Activated T-helper 17 cell treated with anti-CD3 and anti-CD28 coated beads, Interleukin-2, amount 50 U/mL, for 72 hours (primary cell): ENCODE measurements at places on chromosomes 12 and 14. TPM values are rescaled to one million over a fixed set of nuclear protein-coding genes. Genes with fewer than 3 reads are reported as not detected.

KRT2 gene
- not detected for total RNA-seq

KRT4 gene
- not detected for total RNA-seq

TMEM263 gene
- 40.9 TPM for total RNA-seq

ASCL1 gene
- total RNA-seq: not detected

CRACR2A gene
- 39.4 TPM for total RNA-seq

LIN7A gene
- not detected for total RNA-seq

ARMH4 gene
- total RNA-seq: not detected

HOXC5 gene
- not detected for total RNA-seq

CAPZA3 gene
- not detected for total RNA-seq

RNFT2 gene
- 23.6 TPM for total RNA-seq

DNA sequence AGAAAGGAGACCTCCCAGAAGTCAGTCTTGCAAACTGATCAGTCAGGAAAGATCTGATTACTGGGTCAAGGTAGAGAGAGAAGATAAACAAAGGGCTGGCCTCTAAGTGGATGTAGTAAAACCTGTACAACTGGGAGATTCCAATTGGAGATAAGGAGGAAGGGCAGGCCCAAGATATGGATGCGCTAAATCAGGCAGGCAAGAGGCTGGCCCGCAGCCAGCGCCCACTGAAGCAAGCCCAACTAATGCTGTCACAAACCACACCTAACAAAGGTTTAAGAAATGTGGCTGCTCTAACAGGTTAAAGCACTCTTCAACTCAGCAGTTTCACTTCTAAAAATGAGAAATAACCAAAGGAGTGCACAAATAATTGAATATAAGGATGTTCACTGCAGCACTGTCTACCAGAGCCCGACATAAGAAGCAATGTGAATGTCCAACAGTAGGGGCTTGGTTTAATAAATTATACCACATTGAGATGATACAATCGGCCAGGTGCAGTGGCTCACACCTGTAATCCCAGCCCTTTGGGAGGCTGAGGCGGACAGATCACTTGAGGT lies 4.7 kb downstream of the GLTP start:
- ATAC-seq: no peak

GRCh38 chr12:6688543-6688998 lies 604 bp downstream of the ZNF384 start:
- no peak for ATAC-seq

DNA sequence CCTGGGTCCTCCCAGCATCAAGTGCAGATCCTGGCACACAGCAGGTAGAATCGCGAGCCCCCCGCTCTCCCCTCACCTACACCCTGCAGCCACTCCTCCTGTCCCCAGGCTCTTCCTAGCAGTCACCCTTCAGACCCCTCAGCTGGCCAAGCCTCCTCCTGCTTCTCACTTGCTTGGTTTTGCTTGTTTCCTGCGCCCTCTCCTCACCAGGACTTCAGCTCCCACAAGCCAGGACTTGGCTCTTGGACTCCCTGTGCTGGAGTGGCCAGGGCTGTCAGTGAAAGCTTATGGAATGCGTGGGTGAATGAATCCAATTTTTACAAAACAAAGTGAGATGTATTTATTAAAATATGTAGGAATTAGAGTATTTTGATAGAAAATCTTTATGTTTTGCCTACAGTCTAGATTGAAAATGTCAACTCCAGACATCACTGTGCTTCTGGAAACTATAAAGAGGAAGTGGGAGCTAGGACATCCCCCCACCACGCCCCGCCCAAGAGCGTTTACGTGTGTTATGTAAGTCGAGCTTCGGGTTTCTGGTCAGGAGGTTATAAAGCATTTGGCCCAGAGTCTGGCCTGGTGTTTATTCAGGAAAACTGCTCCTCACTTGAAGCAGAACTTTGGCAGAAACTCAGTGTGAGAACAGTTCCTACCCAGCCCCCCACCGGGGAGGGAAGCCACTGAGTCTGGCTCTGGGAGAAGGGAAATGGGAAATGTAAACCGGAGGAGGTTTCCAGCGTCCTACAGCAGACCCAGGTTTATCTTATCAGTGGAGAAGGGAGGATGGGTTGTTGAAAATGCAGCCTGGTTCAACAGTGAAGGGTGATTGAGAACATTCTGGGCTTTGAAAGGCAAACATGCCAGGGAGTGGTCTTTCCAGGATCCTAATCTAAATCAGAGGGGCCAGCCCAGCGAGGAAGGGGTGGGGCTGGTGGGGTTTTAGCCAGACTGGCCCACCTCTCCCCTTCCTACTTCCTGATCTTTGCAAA lies 8.8 kb downstream of the ALDH2 start:
- no peak for ATAC-seq

- no peak for ATAC-seq
These were observed 18.2 kb upstream of the FIGNL2 start for GRCh38 chr12:51866762-51867161.

DNA sequence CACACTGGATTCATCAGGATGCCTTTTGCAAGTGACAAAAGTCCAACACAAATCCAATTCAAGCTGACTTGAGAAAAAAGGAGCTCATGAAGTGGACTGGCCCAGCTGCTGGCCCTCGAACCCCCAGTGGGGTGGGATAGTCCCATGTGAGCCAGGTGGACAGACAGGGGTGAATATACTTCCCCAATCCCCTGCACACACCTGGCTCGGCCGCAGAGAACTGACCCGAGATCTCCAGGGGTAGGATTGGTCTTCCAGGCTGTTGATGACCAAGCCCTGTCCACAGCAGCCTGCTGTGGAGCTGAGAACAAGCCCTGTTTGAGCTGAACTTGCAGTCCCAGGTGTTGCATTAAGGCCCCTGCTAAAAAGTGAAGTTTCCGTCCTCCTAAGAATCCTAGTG lies 56.2 kb downstream of the TPCN1 start:
- no peak for ATAC-seq

GRCh38 chr12:80017261-80017870 lies 82.0 kb upstream of the OTOGL start:
- ATAC-seq: no peak

GRCh38 chr14:68789821-68790643 lies 2.8 kb downstream of the ZFP36L1 start:
- no peak for ATAC-seq

DNA sequence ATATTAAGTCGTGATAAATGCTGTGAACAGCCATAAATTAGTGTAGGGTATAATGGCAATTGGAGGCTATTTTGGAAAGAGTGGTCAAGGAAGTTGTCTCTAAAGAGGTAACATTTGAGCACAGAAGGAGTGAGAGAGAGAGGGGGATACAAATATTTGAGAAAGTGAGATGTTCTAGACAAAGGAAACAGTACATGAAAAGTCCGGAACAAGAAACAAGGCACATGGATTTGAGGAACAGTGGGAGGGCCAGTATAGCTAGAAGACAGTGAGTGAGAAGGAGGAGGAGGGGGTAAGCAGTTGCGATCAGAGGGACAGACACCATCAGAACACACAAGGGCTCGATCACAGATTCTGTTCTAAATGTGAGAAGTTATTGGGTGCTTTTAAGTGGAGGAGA lies 20.1 kb upstream of the RNASE12 start:
- ATAC-seq: no peak

DNA sequence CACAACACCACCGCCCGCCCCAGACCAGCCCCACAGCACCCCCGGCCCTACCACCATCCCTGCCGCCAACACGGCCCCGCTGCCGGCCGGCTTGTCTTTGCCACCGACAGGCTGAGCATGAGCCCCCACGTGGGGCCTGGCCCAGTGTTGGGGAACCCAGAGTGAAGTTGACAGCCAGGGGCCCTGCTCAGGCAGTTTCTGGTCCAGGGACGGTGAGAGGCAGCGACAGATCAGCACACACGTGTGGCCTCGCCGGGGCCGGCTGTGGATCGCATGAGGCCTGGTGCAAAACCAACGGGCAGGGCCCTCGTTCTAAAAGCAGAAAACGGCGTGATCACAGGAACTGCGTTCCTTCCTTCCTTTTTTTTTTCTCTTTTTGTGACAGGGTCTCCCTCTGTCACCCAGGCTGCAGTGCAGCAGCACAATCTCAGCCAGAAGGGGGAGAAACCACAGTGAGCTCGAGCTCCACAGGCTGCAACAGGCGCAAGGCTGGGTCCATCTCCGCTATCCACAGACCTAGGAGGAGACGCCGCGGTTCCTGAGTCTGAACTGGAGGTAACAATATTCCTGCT lies 50.5 kb upstream of the FBRSL1 start:
- ATAC-seq: no peak

DNA sequence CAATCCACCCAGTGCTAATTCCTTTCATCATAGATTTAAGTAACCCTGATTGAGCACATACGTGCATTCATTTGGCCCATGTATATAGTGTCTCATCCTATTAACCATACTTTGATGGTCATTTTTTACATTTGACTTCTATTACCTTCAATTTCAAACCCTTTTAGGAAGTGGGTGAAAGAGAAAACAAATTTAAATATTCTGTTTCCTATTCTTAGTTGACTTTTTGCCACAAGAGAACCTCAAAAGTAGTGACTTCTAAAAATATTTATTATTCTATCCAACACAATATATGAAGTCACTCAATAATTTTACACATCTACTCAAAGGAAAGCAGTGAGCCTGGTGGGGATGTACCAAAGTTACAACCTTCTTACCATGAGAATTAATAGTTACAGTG lies 164.9 kb downstream of the CEP128 start:
- ATAC-seq: no peak

DNA sequence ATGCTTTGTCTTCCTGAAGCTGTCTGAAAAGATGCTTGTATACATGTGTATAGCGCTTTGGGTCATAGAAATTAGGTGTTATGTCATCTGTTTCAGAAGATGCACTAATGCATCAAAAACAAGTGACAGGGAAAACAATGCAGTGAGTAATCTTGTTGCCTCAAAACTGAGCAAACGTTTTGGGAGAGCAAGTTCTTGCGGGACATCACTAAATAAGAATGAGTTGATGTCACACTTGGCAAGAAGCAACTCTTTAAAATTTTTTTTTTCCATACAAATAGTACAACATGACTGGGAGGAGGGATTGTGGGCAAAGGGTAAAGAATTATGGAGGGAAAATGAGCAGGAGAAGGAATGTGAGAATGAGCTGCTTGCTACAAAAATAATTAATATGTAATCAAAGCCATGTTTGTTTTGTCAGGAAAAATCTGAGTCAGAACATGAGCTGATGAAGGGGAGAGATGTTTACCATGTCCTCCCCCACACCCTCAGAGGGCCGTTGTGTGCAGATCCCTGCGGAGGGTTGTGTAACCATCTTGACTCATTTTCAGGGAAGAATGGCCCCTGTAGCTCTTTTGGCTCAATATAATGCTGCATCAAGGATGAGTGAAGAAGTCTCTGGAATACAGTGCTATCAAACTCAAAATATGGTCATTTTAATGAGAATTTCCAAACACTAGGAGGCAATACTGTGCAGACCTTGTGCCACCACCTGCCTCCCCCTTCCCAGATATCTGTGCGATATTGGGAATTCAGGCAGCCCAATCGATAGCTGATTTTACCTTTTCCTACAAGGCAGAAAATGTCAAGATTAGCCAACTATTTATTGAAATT lies 41.4 kb downstream of the BORCS5 start:
- peak; percentile 43 for ATAC-seq

- ATAC-seq: no peak
These were observed 220.7 kb upstream of the EGLN3 start for GRCh38 chr14:34171431-34172172.

DNA sequence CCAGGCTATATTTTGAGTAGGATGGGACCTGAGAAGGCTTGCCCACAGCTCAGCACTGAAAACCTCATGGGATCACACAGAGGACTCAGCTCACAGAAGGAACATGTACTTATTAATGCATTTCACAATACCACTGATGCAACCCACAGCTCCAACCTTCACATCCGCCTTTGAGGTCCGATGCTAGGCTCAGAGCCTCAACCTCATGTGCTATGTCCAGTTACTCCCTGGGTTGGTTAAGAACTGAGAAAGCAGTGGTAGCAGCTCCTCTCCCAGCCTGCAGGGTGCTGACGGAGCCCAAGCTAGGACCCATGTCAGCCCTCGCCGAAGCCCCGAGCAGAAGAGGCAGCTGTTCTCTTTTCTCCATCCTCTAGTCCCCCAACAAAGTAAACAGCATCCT lies 52.9 kb downstream of the SPTB start:
- ATAC-seq: no peak

DNA sequence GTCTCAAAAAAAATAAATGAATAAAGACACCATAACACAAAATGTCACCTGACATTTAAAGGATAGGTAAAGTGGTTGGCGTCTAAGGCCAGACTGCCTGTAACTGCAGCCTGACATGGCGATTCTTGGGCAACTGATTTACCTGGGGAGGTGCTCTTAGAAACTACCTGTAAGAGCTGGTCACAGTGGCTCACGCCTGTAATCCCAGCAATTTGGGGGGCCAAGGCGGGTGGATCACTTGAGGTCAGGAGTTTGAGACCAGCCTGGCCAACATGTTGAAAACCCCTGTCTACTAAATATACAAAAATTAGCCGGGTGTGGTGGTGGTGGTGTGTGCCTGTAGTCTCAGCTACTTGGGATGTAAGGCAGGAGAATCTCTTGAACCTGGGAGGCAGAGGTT lies 8.4 kb downstream of the RPL6 start:
- no peak for ATAC-seq

GRCh38 chr12:68559246-68559645 lies 51.5 kb upstream of the RAP1B start:
- ATAC-seq: peak; percentile 94

DNA sequence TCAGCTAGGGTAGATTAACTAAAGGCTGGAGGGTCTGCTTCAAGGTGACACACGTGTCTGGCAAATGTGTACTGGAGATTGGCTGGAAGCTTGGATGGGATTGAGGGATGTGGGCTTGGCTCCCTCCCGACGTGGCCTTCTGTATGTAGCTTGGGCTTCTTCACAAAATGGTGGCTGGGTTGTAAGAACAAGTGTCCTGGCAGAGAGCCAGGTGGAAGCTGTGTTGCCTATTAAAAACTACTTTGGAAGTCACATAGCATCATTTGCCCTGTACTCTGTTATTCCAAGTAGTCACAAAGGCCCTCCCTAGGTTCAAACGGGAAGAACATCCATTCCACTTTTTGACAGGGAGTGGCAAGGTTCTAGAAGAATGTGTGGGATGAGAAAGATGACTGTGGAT lies 174.1 kb upstream of the PRICKLE1 start:
- ATAC-seq: no peak

DNA sequence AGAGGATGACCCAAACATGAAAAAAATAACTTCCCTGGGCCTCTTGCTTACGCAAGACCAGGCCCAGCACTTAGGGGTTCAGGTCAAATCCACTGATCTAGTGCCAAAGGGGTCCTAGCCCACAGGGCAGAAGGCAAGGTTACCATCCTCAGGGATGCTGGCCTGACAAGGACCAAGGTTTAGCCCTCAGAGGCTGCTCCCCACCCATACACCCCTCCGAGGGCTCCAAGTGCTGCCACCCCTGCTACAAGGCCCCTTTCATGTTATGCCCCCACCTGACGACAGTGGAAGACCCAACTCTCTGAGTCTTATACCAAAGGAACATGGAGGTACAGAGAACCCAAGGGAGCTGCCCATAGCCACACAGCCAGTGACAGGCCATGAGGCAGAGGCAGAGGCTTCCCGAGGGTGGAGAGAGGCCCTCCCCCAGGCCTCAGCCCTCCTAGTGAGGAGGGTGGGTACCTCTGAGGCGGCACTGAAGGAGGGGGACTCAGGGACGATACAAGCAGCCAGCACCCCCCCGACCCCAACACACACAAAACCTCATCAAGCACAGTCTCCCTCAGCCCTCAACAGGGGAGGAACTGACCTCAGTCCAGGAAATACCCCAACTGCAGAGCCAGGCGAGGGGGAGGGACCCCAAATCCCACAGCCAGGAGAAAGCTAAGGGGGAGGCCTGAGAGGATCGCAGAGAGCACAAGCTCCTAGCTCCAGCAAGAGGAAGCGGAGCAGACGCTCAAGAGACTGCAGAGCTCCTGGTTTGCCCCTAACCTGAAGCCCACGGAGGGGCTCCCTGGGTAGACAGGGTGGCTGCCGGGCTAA lies 37.0 kb downstream of the ANAPC7 start:
- no peak for ATAC-seq

- no peak for ATAC-seq
These were observed 13.1 kb downstream of the JDP2 start for GRCh38 chr14:75440733-75441477.
